Epithelial cell of esophagus (primary cell): ENCODE measurements at places on chromosomes 2 and 18.

GRCh38 chr2:161369311-161369710 is 46.8 kb upstream of the TBR1 start:
- DNase-seq, result no peak

DNA sequence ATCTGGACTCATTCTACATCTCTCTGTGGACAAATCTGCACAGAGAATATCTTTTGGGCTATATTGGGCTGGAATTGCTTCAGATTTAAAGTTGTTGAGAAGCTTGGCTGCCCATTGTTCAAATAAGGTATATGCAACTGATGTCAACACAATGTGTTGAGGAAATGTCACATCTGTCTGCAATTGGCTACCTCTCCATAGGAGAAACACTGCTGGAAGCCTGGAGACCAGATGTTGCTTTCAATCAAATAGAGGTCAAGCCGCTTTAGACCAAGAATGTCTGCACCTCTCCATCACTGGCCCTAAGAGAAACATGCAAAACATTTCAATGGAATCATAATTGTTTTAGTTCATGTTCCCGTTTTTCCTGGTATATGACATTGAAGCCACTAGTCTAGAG is 720.2 kb downstream of the SLC4A3 start:
- no peak for DNase-seq

DNA sequence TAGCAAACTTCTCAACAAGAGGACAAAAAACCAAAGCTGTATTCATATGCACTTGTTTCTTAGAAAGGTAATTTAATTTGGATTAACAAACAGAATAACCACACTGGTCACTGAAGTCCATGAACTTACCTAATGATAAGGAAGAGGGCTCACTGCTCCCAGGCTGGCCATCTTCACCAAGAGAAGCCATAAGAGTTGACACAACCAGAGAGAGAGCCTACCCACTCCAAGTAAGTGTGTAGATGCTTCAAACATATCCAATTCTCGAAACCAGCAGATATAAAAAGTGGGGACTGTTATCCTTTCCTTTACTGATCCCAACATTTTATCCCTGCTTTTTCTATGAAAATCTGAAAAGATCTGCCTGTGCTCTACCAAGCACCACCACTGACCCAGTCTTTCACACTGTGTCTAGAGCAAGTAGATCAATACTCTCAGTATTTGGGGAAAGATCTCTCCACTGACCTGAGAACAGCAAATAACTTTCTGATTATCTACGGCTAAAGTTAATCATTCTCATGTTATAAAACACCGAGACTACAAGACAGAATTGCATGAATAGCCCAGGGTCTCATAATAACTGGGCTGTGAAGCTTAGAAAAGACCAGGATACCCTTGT is 111.5 kb upstream of the RNU4ATAC start:
- no peak for DNase-seq

DNA sequence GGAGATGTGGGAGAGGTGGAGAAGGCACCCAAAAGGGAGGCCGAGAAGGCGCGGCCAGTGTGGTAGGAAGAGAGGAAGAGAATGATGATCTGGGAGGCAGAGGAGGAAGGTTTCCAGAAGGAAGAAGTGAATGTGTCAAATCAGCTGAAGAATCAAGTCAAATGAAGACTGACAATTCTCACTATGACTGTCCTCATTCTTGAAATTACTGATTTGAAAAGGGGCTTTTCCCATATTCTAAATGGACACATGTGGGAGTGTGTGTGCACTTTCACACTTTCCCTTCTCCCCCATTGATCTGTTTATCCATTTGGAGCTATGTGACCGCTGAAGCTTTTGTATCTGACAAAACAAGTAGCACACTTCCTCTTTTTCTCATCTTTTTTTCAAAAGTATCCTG is 6.1 kb downstream of the AFF3 start:
- no peak for DNase-seq

- DNase-seq, result no peak
Observed at GRCh38 chr2:24682304-24682703, 110.9 kb downstream of the PTRHD1 start.

DNA sequence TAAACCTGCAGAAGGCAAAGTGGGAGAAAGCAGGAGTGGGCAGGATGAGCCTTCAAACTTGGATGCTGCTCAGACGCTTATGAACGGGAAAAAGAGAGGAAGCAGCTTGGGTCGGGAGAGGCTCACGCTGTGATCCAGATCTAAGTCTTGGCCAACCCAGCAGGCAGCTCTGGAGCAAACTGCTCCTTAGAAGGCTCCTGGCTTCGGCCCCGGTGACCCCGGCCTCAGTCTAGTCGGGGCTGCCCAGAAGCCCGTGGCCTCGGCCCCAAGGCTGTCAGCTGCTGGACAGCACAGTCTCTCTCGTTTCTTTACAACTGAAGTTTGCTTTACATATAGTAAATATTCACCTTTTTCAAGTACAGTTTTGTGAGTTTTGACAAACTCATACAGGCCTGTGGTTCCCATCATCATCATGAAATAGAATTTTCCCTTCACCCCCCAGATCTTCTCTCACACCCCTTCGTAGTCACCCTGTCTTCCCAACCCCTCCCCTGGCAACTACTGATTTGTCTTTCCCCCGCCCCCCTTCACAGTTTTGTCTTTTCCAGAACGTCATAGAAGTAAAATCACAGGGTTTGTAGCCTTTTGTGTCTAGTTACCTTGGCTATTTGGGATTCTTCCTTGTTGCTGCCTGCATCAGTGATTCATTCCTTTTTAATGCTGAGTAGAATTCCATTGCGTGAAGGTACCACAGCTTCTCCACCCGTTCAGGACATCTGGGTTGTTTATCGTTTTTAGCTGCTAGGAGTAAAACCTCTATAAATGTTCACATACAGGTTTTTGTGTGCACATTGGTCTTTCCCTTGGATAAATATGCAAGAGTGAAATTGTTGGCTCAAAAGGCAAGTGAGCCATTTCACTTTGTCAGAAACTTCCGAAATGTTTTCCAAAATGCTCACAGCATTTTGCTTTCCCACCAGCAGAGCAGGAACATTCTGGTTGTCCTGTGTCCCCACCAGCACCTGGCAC is 35.1 kb downstream of the MYO7B start:
- peak; percentile 30 for DNase-seq

DNA sequence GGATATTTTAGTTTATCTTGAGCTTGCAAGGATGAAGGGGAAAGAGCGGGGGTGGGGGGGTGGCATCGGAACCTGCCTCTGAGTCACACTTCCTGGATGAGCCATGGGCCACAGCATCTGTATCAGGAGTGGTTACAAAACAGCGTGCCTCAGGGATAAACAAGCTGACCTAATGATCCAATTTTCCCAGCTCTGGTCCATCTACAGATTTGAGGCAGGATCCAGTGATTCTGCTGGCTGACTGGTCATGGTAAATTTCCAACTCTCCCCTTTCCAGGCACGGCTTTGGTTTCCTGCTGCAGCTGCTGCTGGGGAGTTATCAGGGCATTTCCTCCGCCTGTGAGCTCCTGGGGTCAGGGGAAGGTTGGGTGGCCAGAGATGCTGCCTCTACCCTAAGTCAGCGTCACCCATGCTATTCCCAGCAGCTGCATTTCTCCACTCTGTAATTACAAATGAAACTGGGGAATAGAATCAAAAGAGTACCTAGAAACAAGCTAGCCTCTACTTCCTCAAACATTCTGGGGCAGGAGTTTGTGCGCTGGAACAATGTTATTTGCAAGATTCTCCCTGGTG is 4.7 kb upstream of the HPCAL1 start:
- peak; percentile 90 for DNase-seq

GRCh38 chr2:46126571-46126970 is 170.6 kb upstream of the EPAS1 start:
- DNase-seq, result no peak

DNA sequence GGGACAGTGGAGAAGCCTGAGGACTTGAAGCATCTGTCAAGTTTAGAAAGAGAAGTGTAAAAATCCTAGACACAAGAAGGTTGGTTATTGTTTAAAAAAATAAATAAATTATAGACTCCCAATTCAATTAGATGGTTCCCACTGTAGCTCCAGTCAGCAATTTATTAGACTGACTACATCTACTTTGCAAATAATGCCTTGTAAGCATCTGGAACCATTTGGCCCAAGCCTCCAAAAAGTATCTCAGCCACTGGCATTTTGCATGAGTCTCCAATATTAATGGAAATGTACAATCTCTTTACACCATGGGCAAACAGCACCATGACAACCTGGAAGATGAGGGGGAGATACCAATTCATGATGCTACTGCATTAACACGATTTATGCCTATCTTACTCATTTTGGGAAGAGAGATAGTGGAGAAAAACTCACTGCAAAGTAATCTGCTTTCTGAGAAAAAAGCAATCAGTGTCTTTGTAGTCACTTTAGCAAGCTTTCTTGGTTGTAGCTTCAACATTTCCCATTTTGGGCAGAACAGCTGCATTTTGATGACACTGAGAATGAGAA is 2.8 kb downstream of the NYAP2 start:
- no peak for DNase-seq

GRCh38 chr2:98175811-98176210 is 88.8 kb downstream of the VWA3B start:
- no peak for DNase-seq
